GF-D8 (cell line): ENCODE measurements at places on chromosomes 2 and 18.
A peak's percentile ranks its signal among the peaks of the same experiment; 100 is the strongest.

DNA sequence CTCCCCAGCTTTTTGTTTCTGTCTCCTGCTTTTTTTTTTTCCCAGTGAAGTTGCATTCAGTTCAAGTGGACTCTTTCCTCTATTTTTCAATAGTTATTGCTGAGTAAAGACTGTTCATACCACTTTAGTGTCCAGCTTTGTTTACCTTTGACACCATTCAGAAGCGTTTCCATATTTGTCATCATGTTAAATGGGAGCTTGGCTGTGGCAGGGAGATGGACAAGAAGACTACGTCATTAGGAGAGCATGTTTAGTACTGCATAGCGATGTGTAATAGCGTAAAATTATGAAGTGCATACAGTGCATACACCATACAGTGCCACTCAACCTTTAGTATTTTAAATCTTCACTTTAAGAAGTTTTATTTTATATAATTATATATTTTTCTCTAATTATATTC is 655.9 kb downstream of the DCC start:
- DNase-seq = no peak

- DNase-seq = peak; percentile 97
Measured at GRCh38 chr2:28366496-28367282, 26.0 kb upstream of the FOSL2 start.

- no peak for DNase-seq
Measured at GRCh38 chr18:61595615-61596251, 262.5 kb downstream of the CDH20 start.

DNA sequence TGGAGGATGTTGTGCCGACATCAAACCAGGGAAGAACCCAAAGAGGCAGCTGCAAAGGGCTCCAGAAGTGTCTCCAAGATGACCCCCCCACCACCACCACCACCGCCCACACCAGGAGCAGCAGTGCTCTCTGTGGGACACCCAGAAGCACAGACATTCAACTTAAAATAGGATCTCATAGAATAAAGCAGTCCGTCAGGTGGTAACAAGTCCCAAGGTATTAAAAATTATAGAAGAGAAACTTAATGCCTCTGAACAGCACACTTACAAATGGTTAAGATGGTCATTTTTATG is 155.5 kb upstream of the ID2 start:
- DNase-seq = no peak

GRCh38 chr2:41027095-41027494 is 575.2 kb upstream of the SLC8A1 start:
- DNase-seq = no peak

GRCh38 chr18:13502585-13502984 is 223.8 kb downstream of the FAM210A start:
- no peak for DNase-seq

- DNase-seq = no peak
Measured at GRCh38 chr2:18987592-18988073, 370.8 kb downstream of the OSR1 start.

DNA sequence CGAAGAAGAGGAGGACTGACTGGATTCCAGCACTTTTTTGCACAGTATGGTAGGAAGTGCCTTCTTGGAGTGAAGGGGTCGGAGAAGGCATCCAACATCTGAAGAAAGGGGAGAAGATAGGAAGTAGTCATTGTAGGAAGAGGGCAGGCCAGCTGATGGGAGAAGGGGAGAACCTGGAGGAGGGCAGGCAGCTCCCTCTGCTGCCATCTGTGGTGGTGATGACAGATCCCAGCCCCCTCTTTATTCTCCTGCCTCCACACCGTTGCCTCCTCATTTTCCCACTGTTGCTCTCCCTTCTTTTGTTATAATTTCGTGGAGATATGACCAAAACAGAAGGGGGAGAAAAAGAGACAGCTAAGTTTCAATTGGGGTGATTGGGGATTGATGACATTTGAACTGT is 2.9 kb upstream of the SCYGR2 start:
- no peak for DNase-seq

GRCh38 chr2:16207611-16208010 is 267.3 kb downstream of the MYCN start:
- DNase-seq = no peak

- DNase-seq = no peak
Measured at GRCh38 chr18:57890266-57890665, 87.2 kb upstream of the ATP8B1 start.

DNA sequence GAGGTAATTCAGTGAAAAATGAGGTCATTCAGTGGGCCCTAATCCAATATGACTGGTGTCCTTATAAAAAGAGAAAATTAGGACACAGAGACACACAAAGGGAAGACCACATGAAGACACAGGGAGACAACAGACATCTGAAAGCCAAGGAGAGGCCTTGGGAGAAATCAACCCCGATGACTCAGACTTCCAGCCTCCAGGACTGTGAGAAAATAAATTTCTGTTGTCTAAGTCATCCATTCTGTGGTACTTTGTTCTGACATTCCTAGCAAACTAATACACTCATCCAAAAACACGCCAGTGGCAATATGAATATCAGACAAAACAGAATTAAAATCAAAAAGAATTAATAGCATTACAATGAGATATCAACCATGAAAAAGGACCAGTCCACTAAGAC is 303.7 kb downstream of the SS18 start:
- no peak for DNase-seq

GRCh38 chr2:28399289-28399688 is 6.6 kb downstream of the FOSL2 start:
- no peak for DNase-seq

- DNase-seq = no peak
Measured at GRCh38 chr2:203787979-203788378, 79.6 kb upstream of the CTLA4 start.

DNA sequence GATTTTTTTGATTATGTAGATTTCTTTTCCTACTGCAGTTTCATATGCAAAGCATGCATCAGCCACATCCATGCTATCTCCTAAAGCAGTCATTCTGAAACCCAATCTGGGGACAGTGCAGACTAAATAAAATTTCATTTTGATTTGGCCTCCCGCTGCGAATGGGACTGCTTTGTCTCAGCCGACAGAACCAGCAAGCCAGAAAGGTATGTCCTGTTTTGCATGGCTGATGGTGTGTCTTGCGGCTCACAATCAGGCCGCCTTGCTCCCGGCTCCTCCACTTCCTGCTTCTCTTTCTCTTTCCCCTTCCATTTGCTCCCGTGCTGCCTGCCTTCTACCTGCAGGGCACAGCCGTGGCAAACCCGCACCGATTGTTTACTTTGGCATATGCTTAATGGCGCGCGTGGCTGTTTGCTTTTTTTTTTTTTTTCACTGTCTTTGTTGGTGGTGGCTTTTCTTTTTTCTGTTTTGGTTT is 419.6 kb upstream of the POU3F3 start:
- no peak for DNase-seq

DNA sequence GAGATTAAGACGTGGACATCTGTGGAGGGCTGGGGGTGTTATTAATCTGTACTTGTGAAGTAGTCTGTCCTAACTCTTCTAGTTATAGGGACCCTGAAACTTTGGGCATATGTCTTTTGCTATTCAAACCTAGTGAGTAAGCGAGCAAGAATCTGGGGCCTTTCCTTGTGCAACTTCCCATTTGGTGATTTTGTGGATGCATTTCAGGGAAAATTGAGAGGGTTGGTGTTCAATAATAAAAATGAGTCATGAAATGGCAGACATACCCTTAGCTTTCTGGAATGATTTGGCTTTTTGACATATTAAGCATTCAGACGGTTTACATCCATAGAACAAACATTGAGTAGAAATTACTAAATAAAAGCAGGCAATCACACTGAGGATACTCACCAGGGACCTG is 17.0 kb downstream of the COL4A4 start:
- DNase-seq = no peak

DNA sequence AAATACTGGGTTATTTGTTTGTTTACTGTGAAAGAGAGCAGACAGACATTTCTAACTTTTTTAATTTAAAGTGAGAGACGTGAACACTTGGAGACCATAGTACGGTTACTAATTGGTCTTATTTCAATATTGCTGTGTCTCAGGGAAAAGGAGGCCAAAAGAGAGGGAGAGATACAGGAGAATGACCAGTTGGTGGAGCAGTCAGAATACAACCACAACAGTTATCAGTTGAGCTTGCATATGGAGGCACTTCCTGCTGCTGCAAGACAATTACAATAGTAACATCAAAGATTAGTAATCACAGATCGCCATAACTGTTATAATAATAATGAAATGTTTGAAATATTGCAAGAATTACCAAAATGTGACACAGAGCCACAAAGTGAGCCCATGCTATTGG is 58.2 kb downstream of the TWSG1 start:
- no peak for DNase-seq
